Kidney tubule cell (primary cell): ENCODE measurements at places on chromosomes 2 and 18.
A peak's percentile ranks its signal among the peaks of the same experiment; 100 is the strongest.

GRCh38 chr2:222883420-222883819, 22.6 kb downstream of the ACSL3 start:
- DNase-seq = no peak

DNA sequence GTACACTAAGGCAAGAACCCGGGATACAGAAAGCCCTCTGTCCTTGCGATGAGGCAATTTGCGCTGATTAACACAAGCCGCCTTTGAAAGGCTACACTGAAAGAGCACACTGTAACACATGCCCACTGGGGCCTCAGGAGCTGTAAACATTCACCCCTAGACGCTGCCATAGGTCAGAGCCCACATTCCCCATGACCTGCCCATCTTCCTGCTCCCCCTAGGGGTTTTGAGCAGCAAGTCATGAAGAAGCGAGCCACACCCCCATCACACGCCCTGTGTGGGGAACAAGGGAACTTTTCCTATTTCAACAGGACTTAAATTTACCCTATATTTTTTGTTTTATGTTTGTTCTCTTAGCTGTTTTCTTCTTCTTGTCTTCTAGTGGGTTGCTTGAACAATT, 47.8 kb upstream of the SLC4A10 start:
- no peak for DNase-seq

GRCh38 chr2:94939349-94939748, 68.1 kb downstream of the TEKT4 start:
- no peak for DNase-seq

DNA sequence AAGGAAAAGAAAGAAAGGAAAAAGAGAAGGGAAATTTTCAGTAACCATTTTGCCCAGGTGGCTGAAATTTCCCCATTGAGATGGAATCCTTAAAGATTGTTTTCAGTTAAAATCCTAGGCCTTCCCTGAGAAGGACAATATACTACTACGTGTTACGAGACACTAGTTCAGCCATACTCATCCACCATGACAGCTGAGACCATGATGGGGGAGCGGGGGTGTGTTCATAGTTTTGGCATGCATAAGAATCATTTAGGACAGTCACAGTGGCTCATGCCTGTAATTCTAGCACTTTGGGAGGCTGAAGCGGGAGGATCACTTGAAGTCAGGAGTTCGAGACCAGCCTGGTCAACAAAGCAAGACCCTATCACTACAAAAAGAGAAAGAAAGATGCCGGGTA, 28.0 kb downstream of the PLA2R1 start:
- DNase-seq = no peak

DNA sequence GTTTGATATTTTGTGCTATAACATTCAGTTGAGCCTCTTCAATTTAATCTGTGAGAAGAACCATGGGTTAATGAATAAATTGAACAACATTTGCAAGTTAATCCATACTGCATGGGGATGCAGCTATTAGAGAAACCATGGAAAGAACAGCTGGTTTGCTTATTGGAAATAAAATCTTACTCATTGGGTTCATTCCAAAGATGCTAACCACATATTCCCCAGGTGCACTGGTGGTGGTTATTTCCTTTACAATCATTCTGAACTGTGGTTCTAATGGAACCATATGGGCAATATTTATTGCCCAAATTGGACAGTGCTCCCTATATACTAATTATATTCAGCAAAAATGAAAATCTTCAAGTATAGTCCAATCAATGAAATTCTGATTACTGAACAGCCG, 1200.4 kb upstream of the CDH2 start:
- no peak for DNase-seq

- no peak for DNase-seq
These were observed 506.5 kb upstream of the TNP1 start for GRCh38 chr2:217366266-217366895.

GRCh38 chr2:109306190-109306589, 177.2 kb downstream of the SH3RF3 start:
- DNase-seq = no peak

DNA sequence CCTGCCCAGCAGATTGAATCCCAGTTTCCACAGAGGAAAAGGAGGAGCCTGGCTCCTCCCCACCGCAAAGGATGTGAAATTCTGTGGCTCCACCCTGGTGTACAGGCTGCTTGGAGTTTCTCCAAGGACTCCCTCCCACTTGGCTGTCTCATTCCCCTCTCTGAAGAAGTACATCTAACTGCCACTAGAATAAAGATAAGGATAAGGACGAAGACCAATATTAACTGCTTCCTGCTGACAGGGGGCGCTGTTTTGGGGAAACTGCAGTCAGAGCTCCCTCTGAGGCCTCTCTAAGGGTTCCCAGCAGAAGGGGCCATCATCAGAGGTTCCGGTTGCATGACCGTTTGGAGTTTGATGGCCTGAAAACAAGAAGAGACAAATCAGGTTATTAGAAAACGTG, 790.9 kb downstream of the CPS1 start:
- no peak for DNase-seq

DNA sequence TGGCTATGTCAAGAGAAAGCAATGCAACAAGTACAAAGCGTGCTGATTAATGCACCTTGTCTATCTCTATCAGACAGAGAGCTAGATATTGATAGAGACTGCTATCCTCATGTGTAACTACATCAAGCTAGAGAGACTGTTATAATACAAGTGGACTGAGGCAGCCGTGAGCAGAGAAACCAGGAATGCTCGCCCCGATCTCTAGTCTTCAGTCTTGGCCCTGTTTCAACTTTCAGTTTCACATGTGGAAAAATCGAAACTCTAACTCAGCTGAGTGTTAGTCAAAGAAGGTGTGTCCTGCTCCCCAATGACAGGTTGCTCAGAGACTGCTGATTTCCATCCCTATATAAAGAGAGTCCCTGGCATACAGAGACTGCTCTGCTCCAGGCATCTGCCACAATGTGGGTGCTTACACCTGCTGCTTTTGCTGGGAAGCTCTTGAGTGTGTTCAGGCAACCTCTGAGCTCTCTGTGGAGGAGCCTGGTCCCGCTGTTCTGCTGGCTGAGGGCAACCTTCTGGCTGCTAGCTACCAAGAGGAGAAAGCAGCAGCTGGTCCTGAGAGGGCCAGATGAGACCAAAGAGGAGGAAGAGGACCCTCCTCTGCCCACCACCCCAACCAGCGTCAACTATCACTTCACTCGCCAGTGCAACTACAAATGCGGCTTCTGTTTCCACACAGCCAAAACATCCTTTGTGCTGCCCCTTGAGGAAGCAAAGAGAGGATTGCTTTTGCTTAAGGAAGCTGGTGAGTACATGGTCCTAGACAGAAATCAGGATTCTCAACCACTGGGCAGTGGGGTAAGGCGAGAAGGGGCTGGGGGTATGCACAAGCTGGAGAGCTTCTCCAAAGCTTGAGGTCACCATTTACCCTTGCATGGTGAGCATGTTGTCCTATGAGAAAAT, at the start of gene RSAD2:
TSS of gene RSAD2 (plus strand) at position 376 of the 903 bp plus-strand sequence. CDS start at position 400, 24 bp downstream.
- peak; percentile 84 for DNase-seq
